Hindlimb muscle (tissue), 1 donor: ENCODE measurements at places on chromosomes 6 and 20.

DNA sequence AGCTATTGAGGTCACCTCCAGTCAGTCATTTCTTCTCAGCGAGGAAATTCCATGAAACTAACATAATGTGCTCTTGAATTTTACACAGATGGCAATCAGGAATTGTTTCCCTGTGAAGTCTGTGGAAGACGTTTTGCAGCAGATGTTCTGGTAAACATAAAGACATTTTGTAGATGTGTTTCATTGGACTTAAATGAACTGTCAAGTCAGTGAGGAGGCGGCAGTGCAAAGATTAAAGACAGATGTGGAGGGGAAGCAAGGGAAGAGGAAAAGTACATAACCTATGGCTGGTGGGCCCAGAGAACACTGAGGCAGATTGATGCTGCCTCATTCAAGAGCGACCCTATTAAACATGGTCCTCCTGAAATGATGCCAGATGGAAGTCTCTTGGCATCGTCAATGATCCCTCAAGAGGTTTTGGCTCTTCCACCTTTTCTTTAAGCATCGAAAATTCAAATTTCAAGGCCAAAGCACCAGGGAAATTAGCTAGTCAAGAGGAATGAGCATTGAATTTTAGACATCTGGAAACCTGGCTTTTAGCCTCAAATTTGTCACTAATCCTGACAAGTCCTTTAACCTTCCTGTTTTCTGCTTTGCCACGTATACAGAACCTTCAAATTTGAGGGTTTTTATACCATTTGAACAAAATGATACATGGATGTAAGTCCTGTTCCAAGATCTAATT, 20.1 kb downstream of the ZC2HC1B start:
- DNase-seq: peak; percentile 66

- DNase-seq: no peak
These were observed 4.4 kb upstream of the PRIM2 start for GRCh38 chr6:57313009-57313408.

- no peak for DNase-seq
These were observed 63.7 kb downstream of the PSMG4 start for GRCh38 chr6:3322366-3322890.

GRCh38 chr20:46814366-46815232, 80.0 kb upstream of the EYA2 start:
- no peak for DNase-seq

DNA sequence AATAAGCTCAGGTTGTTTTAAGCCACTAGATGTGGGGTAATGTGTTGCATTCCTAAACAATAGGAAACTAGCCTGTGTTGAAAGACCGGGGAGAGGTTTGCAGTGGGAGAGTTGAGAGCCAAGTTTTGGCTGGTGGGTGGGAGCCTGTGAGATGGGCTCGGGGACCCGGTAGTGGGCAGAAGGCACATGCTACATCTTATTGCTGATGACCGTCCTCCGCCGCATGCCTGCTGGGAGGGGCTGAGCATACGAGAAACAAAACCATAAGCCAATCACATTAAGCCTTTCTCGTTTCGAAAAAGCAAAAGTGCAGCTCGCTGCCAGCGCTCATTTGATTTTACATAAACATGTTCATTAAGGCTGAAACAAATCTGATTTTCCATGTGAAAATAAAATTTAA, 57.4 kb upstream of the MPC1 start:
- no peak for DNase-seq

GRCh38 chr6:17836293-17836692, 129.6 kb upstream of the NUP153 start:
- DNase-seq: no peak

- no peak for DNase-seq
These were observed 457.1 kb downstream of the HACE1 start for GRCh38 chr6:104402572-104402971.

- DNase-seq: no peak
These were observed 16.0 kb downstream of the ACSS1 start for GRCh38 chr20:25041813-25042530.

GRCh38 chr6:119207971-119208725, 129.7 kb upstream of the FAM184A start:
- DNase-seq: peak; percentile 20

- no peak for DNase-seq
These were observed 1.9 kb upstream of the ULBP1 start for GRCh38 chr6:149961728-149962425.

DNA sequence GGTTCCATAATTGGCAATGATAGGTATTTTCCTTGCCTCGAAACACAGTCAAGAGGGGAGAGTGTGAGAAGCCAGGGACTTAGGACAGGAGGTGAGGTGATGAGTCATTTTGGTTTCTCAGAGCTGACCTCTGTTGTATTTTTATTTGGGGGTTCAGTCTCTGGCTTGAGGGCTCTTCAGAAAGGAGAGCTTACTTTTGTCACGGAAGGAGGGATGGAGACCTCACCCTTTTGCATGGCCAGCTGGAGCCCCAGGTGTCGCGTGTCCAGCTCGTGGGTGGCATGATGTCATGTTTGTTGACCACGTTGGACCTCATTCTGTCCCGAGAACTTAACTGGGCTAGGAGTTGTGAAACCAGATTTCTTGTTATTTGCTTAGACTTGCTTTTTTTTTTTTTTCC, 293.9 kb downstream of the QKI start:
- DNase-seq: no peak

GRCh38 chr20:24771542-24772061, 177.5 kb upstream of the CST7 start:
- no peak for DNase-seq

DNA sequence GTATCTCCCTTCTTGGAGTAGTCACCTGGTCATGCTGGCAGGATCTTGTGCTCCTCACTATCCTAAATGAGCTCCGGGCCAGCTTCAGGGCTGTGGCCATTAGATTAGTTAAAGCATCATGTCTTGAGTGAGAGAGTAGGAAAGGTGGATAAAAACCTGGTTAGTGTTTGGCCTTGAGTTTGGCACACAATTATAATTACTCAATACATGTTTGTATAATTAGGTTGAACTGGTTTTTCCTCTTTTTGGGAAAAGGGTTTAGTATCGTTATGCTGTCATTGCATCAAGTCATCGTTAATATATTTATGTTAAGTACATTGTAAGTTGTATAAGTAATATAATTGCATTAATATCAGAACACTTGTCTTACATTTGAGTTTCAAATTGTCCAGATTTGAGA, 126.3 kb downstream of the CDKAL1 start:
- DNase-seq: no peak

- no peak for DNase-seq
These were observed 45.8 kb upstream of the NNAT start for GRCh38 chr20:37475252-37475651.

- peak; percentile 21 for DNase-seq
These were observed 73.1 kb downstream of the NCOA3 start for GRCh38 chr20:47574616-47575364.

DNA sequence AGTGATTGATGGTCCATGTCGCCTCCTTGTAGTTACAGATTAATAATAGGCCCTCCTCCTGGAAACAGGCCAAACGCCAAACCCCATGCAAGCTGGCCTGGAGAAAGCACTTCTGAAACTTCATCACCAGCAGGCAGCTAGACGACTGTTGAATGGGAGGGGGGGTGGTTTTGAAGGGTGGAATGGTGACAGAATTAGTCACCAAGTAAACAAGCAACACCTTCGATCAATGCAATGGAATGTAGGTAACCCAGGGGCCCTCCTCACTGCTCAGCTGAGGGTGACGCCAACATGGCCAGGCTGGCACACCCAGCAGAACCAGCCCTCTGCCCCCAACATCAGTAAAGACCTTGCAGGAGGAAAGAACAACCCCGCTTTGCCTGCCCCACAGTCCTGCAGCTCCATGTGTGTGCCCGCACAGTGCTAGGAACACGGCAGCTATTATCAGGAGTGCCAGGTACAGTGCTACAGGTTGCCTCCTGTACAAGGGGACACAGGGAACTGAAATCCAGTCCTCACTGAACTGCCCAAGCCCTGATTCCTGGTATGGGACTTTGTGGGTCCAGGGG, 2.7 kb downstream of the BCAS1 start:
- no peak for DNase-seq

DNA sequence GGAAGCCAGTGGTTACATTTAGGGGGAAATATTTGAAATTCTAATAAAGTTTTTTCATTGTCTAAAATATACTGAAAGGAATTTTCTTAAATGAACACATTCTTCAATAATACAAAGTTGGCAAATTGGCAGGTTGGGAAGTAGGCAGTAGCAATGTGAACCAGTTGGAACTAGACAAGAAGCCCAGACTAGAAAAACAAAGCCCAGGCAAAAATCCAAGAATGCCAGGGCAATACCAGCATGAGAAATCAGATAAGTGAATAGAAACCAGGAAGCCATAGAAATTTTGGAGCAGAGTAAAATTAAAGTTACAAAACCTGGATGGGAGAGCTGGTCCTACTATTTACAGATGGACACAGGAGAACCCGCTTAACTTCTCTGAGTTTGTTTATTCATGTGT, 52.2 kb downstream of the TPBG start:
- DNase-seq: no peak

GRCh38 chr6:131177996-131178395, 42.7 kb downstream of the AKAP7 start:
- no peak for DNase-seq

- DNase-seq: no peak
These were observed 25.7 kb upstream of the TCFL5 start for GRCh38 chr20:62887152-62887859.

DNA sequence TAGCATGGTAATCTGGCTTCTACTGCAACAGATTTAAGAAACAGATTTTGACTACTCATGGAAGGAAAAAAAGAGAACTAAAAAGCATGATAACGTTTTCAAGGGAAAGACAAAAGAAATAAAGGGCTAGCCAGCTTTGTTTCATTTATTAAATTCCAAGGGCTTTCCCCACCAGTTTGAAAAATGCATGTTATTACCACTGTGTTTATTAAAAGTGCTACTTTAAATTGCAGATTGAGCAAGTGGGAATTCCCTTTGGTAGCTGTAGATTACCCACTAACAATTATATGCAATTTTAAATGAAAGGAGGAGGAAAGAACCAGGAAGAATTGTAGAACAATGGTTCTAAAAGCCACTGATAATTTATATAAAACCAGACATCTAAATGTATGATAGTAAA, 40.6 kb upstream of the NHSL1 start:
- no peak for DNase-seq

GRCh38 chr6:33294086-33294823, 4.5 kb downstream of the RGL2 start:
- DNase-seq: no peak
